ENCODE measurements at places on chromosomes 13 and 19.

GRCh38 chr19:55581145-55581822 is 636 bp upstream of the ZNF579 start:
- DNase-seq = no peak

- DNase-seq = no peak
These were observed 133.4 kb upstream of the NBEA start for GRCh38 chr13:34808649-34809048.

GRCh38 chr13:105448811-105449210 is 1086.7 kb downstream of the EFNB2 start:
- DNase-seq = no peak

GRCh38 chr19:29040951-29041350 is 172.0 kb downstream of the UQCRFS1 start:
- no peak for DNase-seq

DNA sequence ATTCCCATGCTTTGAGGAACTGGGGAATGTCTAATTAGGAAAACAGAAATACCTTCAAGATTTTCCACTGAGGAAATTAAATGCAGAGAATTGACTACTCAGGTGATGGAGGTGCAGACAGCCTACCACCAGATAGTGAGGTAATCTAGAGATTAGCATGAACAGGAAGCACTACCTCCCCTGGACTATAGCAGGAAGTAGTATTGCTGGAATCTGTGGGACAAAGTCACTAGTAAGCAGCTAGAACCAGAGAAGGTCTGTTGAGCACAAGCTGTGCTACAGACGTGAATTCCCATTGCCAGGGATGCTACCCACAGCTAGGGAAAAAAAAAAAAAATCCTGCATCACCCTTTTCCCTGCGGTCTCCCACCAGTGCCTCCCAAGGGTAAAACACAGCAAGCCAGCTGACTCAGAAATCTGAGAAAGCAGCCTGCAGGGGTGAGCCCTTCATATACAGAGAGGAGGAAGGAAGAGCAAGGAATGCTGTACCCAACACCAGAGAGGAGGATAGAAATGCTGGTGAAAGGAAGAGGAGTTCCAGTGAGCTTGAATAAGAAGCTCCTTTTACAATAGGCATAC is 10.2 kb downstream of the ENOX1 start:
- no peak for DNase-seq

DNA sequence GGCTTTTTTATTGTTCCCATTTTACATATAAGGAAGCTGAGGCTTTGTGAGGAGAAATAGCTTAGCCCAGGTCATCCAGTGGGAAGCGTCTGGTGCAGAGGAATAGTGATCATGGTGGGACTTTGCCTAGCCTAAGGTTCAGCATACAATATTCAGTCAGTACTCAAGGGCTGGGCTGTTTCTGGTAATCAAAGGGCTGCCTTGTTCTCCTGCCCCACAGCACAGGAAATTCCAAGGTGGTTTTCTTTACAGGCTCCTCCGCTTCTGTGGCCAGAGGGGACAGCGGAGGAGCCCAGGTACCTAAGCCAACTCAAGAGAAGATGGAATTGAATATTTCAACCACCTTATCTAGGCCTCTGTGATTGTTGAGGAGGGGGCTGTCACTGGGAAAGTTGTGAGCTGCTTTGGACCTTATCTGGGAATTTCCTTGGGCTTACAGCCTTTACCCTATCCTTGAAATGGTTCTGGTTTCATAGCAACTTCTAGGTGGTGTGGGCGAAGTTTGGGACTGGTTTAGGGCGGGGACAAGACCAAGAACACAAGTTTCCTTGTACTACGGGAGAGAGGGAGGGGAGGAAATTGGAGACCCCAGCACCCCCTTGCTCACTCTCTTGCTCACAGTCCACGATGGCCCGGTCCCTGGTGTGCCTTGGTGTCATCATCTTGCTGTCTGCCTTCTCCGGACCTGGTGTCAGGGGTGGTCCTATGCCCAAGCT is at the start of gene MIA:
MIA (plus strand) TSS at position 606 of the 716 bp plus-strand sequence; CDS start at position 628, 22 bp downstream.
- no peak for DNase-seq
